ENCODE measurements at places on chromosomes 2 and 18. TPM values are rescaled to one million over a fixed set of nuclear protein-coding genes. Genes with fewer than 3 reads are reported as not detected.

DNA sequence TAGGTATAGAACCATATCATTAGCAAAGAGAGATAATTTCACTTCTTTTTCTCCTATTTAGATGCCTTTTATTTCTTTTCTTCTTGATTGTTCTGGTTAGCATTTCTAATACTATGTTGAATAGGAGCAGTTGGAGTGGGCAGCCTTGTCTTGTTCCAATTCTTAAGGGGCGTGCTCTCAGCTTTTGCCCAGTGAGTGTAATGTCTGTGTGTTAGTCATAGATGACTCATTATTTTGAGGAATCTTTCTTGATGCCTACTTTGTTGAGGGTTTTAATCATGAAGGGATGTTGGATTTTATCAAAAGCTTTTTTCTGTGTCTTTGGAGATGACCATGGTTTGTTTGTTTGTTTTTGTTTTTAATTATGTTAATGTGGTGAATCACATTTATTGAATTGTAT lies 1453.1 kb upstream of the SLC39A10 start:
- no peak for DNase-seq

- no peak for DNase-seq
Observed at GRCh38 chr2:162475661-162476060, 131.7 kb downstream of the GCA start.

DNA sequence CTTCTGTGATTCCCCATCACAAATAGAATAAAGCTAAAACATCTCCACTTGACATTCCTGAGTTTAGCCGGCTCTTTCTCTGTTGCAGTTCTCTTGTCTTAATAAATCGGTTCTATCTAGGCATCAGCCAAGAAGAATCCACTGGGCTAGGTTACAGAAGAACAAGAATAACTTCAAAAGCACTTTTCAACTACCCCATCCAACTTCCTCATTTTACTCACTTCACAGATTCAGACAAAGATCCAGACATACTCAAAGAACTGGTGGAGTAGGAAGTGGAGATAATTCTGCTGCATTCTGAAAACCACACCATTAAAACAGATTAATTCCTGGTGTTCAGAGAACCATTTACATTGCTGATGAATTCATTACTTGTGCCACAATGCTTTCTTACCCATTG lies 9.6 kb upstream of the ALPK2 start:
- DNase-seq, result no peak

DNA sequence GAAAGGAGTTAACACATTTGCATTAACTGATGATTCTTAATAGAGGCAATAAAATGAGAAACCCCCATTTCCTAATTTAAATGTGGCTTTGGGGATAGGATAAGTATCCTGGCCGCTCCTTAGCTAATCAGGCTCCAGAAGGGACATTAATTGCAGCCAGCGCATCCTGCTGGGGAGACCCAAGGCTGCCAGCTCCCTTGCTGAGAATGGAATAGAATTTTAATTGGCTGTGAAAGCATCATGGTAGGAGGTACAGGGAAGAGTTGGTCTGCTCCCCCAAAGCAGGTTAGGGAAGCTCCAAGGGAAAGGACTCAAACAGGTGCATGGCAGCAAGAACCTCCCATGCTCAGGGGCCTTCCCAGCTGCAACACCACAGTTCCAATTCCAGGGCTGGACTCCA lies 71.4 kb downstream of the MARCHF4 start:
- DNase-seq, result no peak

- DNase-seq, result no peak
Observed at GRCh38 chr2:236525411-236525997, 44.1 kb upstream of the ACKR3 start.

DNA sequence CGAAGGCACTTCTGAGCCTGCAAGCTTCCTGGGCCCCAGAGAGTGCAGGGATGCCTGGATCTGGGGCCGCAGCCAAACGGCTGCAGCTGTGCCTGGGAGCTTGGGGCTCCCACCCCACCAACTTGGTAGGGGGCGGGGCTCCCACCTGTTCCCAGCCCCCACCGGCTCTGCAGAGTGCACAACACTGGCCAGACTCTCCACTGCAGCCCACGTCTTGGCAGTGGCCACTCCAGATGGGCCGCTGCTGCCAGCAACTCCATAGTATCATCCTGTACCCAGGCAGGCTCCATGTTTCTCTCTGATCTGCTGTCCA lies 9.9 kb downstream of the DYSF start:
- DNase-seq, result no peak

DNA sequence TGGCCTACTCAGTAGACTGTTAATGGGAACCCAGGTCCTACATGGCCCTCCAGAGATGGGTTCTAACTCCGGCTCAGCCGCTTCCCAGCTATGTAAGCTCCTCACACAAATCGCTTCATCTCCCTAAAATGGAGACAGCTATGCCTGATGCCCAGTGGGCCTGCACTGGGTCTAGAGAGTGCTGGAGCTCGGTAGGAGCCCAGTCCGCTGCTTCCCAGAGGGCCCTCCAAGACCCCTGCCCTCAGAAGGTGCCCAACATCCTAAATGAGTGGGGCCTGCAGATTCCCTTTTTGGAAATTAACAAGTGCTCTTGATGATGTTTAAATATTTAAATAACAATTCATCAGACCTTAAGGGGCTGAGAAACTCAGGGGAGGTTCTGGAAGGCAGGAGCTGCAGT lies 47.1 kb downstream of the HS1BP3 start:
- no peak for DNase-seq

DNA sequence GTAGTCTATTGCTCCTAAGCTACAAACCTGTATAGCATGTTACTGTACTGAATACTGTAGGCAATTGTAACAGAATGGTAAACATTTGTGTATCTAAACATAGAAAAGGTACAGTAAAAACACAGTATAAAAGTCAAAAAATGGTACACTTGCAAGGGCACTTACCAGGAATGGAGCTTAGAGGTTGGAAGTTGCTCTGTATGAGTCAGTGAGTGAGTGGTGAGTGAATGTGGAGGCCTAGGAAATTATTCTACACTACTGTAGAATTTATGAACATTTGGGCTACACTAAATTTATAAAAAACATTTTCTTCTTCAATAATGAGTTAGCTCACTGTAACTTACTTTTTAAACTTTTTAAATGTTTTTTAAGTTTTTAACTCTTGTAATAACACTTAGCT lies 19.0 kb downstream of the NABP1 start:
- DNase-seq, result no peak

DNA sequence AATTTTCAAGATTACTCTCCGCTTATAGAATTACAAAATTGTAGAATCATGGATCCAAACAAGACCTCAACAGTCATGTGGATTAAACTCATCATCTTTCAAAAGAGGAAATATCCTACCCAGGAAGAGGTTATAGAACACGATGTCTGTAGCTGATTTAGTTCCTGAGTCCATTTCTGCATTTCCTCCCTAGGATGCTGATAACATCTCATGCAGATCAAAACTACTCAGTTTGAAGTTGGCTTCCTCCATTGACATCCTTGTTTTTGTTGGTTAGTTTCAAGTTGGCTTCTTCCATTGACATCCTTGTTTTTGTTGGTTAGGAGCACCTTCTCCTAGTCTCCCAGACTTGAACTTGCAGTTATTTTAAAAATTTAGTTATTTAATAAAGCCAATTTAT lies 147.5 kb downstream of the PARD3B start:
- no peak for DNase-seq

DNA sequence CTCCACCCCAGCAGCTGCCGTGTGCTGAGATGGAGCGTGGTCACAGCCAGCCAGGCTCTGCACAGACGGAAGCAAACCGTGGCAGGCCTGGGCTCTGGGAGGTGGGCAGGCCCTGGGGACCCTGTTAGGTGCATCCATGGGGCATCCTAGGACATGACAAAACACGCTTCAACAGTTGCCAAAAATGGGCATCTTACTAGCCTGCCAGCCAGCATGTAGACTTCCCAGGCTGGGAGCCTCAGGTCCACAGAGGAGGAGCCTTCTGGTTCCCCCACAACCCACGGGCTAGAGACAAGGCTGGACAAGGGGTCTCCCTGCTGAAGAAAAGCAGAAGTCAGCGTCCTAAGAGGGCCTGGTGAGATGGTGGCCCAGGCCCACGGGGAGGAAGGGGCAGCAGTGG lies 139.5 kb downstream of the HDAC4 start:
- DNase-seq, result no peak

DNA sequence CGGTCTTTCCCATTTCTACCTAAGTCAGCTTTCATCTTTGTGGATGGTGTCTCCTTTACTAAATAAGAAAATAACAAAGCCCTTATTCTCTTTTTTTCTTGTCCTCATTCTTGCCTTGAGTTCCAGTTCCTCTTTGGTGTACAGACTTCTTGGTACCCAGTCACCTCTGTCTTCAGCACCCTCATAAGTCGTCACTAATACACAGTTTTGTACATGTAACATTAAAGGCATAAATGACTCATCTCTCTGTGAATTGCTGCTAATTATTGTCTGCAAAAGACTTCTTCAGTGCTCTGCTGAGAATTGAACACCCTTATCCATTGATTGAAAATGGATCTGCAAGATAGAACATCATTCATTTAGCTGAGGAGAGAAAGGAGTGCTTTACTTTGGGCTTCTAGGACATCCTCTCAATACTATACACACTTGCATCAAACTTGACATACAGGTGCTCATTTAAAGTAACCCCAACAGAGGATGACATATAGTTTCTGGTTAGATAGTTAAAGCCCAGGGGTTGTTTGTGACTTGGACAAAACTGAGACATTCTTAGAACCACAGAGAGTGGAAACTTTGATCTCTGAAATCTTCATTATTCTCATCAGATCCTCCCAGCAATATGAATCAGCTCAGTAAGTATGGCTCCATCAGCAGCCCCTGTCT lies 97.0 kb downstream of the XRCC5 start:
- DNase-seq, result no peak

DNA sequence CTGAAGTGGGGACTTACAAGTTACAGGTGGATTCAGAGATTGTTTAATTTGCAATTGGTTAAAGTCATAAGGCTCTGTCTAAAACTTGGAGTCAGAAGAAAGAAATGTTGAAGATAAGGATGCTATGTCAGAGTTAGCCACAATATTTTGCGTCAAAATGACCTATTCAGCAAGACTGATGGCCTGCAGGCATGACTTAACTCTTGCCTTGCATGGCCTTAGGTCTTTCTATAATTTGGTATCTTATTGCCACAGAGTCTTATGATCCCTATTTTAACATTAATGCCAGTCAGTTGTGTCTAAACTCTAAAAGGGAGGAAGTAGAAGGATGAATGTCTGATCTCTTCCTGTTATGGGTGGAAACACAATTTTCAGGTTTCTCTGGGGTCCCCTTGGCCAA lies 5.2 kb upstream of the COMMD1 start:
- DNase-seq, result no peak

- DNase-seq, result no peak
Observed at GRCh38 chr2:143742581-143742980, 613.4 kb downstream of the ARHGAP15 start.

DNA sequence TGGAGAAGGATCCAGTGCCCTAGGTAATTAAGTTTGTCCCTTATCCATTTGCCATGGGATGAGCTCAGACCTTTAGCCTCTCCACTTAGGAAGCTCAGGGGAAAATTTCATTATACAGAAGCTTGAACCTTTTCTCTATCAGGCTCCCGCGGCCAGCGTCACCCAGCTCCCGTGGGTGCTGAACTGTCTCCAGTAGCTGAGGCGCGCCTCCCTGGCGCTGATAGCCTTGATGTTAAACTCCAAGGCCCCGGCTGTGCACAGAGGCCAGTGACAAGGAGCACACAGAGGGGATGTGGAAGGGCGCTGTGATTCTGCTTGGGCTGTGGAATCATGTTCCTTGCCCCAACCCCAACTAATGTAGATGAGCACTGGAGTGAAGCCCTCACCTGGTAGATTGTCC lies 50.8 kb downstream of the NRP2 start:
- DNase-seq, result no peak

DNA sequence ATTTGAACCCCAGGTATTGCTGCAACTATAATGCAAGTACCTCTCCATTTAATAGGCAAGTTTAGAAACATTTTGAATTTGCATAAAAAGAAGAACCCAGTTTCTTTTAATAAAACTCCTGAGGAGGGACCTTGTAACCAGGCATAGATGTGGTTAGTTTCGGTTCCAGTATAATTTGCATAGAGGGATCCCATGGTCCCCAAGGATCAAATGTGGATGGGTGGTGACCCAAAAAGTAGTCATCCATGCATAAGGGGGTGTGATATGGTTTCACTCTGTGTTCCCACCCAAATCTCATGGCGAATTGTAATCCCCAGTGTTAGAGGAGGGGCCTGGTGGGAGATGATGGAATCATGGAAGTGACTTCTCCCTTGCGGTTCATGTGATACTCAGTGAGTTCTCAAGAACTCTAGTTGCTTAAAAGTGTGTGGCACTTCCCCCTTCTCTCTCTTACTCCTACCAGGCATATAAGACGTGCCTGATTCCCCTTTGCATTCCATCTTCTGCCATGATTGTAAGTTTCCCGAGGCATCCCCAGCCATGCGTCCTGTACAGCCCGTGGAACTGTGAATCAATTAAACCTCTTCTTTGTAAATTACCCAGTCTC lies 40.2 kb upstream of the SKA1 start:
- DNase-seq, result no peak

DNA sequence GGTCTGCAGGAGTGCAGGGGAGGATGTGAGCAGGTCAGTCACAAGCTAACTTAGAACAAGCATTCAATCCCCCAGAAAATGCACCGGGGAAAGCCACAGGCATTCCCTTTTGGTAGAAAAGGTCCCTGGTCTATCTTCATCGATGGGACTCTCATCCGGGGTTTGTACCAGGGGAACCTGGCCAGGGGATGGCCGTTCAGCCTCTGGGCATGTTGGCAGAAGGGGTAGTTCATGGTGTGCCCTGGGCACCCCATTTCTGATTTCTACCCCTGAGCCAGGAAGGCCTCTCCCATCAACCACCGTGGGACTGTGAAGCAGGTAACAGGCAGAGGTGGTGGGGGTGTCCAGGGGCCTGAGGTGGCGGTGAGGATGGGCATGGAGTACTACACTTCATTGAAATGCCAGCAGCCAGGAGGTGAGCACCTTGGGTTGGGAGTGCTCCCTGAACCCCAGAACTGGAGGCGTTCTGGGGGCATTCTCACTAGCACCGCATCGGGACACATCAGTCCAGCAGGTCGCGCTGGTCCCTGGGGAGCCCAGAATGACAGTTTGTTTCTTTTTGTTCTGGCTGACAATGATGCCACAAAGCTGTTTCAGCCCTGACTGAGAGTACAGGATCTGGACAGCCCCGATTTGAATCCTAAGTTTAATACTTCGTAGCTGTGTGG lies 172.3 kb downstream of the SMAD7 start:
- no peak for DNase-seq

GRCh38 chr18:80041424-80041823 lies 7.2 kb downstream of the RBFA start:
- no peak for DNase-seq

DNA sequence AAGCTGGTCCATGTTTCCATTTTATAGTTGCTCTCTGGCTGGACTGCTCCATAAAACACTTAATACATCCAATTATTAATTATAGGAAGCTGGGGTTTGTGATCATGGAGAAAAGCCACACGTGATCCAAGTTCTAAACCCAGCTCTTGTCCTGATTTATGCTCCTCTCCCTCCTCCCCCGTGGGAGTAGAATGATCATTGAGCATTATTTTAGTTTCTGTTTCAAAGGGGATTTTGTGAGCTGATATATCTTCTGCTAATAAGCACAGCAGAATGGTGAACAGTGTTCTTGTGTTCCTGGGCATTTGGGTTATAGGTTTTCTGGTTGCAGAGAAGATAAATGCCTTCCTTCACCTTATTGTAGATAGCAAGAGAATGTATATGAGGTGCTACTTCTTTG lies 135.7 kb upstream of the TMEM200C start:
- DNase-seq, result no peak

FBXO36 gene
- 7.3 TPM for total RNA-seq

TSPYL6 gene
- 0.21 TPM for total RNA-seq

LIMS3 gene
- total RNA-seq, result 7.1 TPM

TTC21B gene
- 58.4 TPM for total RNA-seq

SLC11A1 gene
- total RNA-seq, result 40.2 TPM

DIS3L2 gene
- total RNA-seq, result 56.1 TPM

NEU2 gene
- not detected for total RNA-seq

SERPINB12 gene
- not detected for total RNA-seq

PLEK gene
- total RNA-seq, result 7.8 TPM

COLEC11 gene
- not detected for total RNA-seq

Data from tibial nerve (tissue), 4 donors.